DMS153 (cell line): ENCODE measurements at places on chromosomes 2 and 18.

DNA sequence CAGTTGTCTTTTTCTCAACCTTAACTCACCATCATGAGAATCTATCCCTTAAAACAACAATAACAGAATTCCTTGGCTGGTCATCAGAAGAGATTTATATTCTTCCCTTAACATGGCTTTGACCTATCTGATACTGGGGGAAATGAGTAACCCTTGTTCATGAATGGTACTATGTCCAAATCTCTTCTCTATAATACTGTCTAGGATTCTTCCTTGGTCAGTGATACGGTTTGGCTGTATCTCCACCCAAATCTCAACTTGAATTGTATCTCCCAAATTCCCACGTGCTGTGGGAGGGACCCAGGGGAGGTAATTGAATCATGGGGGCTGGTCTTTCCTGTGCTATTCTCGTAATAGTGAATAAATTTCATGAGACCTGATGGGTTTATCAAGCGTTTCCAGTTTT lies 282.0 kb upstream of the SIX2 start:
- DNase-seq, result no peak

- DNase-seq, result no peak
Observed at GRCh38 chr2:119350311-119350998, 16.2 kb downstream of the C2orf76 start.

GRCh38 chr2:127146071-127146725 lies 39.2 kb upstream of the BIN1 start:
- no peak for DNase-seq

GRCh38 chr2:99377879-99378278 lies 40.7 kb downstream of the EIF5B start:
- no peak for DNase-seq

DNA sequence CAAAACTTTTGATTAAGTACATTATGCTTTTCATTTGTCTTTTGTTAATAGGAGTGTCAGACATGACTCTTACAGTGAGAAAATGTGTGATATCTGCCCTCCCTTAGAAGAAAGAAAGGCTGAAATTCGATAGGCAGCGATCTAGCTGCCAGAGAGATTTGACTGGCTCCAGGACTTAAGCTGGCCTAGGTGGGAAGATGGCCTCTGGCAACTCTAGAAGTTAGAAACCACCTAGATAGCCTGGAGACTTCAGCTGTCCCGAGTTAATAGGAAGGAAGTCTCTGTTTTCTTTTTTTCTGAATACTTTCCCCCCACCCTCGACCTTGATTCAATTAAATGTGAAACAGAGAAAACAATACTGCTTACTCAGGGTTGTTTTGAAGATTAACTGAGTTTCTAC lies 1194.7 kb upstream of the CRIM1 start:
- no peak for DNase-seq

DNA sequence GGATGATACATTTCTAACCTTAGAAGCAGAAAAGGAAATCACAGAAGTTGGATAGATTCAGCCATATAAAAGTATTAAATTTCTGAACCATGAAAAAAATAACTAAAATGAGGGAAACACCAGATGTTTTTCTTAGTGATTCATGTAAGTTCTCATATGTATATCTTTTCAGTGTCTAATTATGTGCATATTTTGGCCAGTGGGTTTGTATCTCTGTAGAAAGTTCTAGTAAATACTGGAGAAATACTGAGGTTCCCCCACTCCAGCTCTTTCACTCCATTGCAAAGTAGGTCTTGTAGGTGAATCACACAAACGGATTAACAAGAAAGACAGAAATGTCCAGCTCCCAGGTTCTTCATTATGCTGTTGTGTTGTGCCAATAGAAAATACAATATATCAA lies 222.3 kb downstream of the NEDD4L start:
- no peak for DNase-seq
